ENCODE measurements at places on chromosomes 11 and 22. TPM values are rescaled to one million over a fixed set of nuclear protein-coding genes. Genes with fewer than 3 reads are reported as not detected.

Gene TBC1D22A
- total RNA-seq: 32.8 TPM

Gene BDNF
- total RNA-seq: 0.62 TPM

Gene TKFC
- total RNA-seq: 121 TPM

Gene ALDH3B1
- 5.3 TPM for total RNA-seq

Gene SCARF2
- 12.3 TPM for total RNA-seq

Gene GRK3
- total RNA-seq: 10.9 TPM

DNA sequence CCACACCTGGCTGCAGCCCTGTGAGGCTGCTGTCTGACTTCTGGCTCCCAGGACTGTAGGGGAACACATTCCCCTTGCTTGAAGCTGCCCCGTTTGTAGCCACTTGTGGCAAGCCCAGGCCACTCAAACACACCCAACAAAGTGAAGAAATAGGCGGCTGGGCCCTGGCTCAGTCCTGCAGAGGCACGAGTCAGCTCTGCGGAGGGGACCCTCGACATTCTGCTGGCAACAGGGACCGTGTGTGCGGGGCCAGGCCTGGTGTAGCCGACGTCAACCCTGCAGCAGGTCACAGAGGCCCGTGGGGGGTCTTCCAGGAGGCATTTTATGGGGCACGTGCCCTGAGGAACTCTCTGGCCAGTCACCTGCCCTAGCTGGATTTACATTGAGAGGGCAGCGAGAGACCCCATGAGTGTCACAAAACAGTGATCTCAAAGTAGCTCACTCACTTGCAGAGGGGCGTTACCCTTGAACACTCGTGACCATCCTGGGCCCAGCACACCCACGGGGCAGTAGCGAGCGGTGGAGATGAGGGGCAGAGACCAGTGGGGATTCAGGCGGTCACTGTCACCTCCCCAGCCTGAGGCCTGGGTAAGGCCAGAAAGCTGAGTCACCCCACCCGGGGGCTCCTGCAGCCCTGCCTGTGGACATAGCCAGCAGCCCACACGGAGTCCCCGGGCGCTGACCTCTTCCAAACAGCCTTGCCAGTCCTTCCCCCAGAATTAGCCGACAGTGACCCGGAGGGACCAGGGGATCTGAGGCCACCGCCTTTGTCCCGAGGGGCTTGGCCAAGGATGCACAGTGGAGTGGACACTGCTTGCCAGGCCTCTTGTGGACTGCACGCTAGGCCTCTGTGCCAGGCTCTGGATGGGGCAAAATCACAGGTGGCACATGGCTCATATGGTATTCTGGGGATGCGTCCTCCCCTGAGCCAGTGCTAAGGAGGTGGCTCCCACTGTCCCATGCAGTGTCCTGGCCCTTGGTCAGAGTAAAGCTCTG, 139.5 kb downstream of the CTTN start:
- H3K27me3 ChIP-seq: no peaks in the 10 kb centered on the region
- no peak overlapping the region for H3K27ac ChIP-seq
- H3K36me3 ChIP-seq: no peaks in the 10 kb centered on the region

- no peaks in the 10 kb centered on the region for H3K36me3 ChIP-seq
- no peak for DNase-seq
- H3K27ac ChIP-seq: no peak overlapping the region
- H3K4me3 ChIP-seq: no peak overlapping the region
- no peaks in the 10 kb centered on the region for H3K27me3 ChIP-seq
Observed at GRCh38 chr11:113448316-113448677, 26.9 kb downstream of the DRD2 start.

- peaks cover 16% of the 10 kb centered on the region for H3K4me1 ChIP-seq
- no peak overlapping the region for H3K4me3 ChIP-seq
- H3K36me3 ChIP-seq: no peaks in the 10 kb centered on the region
Observed at GRCh38 chr22:41288245-41288946, 2.4 kb upstream of the RANGAP1 start.

GRCh38 chr11:109378034-109378433, 44.0 kb upstream of the C11orf87 start:
- H3K36me3 ChIP-seq: no peaks in the 10 kb centered on the region
- peaks cover 4% of the 10 kb centered on the region for H3K4me1 ChIP-seq
- H3K27me3 ChIP-seq: no peaks in the 10 kb centered on the region

DNA sequence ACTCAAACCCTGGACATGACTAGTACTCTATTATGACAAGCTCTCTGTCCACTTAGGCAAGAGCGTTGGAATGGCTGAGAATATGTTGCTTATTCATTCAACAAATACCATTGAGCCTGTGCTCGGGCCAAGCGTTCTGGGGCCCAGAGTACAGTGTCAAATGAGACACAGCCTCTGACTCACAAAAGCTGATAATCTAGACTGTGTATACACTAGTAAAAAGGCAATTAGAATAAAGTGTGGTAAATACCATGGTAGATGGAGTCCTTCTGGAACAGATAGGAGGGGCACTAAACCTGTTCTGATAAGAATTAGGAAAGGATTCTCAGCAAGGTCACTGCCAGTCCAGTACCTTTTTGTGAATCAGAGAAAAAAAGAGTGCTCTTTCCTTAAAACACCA, 24.7 kb downstream of the KCNE3 start:
- no peak overlapping the region for H3K4me3 ChIP-seq
- no peaks in the 10 kb centered on the region for H3K27me3 ChIP-seq
- no peak overlapping the region for H3K27ac ChIP-seq
- no peaks in the 10 kb centered on the region for H3K4me1 ChIP-seq
- no peaks in the 10 kb centered on the region for H3K36me3 ChIP-seq
- DNase-seq: no peak

GRCh38 chr11:221998-222789, 13.9 kb downstream of the SIRT3 start:
- no peak overlapping the region for H3K27ac ChIP-seq
- no peaks in the 10 kb centered on the region for H3K4me1 ChIP-seq
- H3K27me3 ChIP-seq: no peaks in the 10 kb centered on the region
- no peaks in the 10 kb centered on the region for H3K36me3 ChIP-seq

DNA sequence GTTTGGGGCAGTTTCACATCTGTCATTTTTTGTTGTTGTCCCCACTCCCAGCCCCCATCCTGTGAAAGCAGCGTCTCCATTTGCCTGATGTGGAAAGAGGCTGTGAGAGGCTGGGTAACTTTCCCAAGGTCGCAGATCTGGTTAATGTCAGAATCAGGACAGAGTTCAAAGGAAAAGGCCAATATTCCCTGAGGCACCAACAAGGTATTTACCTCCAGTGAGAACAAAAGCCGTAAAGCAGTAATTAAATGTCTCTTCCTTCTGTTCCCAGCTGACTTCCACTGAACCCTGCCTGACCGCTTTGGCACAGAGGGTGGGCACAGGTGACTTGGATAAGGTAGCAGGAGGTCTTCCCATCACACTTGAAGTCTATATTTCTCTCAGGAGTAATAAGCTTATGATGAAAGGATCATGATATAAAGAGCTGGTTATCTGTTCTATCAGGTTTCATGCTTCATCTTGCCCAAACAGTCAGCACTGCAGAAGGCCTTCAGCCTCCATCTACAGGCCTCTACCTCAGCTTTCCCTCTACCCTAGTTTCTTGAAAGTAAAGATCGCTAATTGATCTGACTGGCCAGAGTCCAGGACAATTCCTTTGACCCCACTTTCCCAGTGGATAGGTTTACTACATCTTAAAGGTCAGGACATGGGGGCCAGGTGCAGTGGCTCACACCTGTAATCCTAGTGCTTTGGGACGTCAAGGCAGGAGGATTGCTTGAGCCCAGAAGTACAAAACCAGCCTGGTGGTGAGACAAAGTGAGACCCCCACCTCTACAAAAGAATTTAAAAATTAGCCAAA, 9.4 kb downstream of the C11orf91 start:
- H3K27me3 ChIP-seq: no peaks in the 10 kb centered on the region
- peak overlapping the region; percentile 44 for H3K27ac ChIP-seq
- DNase-seq: no peak
- H3K4me3 ChIP-seq: no peak overlapping the region
- H3K4me1 ChIP-seq: peaks cover 18% of the 10 kb centered on the region

GRCh38 chr22:22062306-22062793, 79.8 kb upstream of the TOP3B start:
- no peak overlapping the region for H3K27ac ChIP-seq
- H3K27me3 ChIP-seq: no peaks in the 10 kb centered on the region
- no peak for DNase-seq
- H3K36me3 ChIP-seq: no peaks in the 10 kb centered on the region

DNA sequence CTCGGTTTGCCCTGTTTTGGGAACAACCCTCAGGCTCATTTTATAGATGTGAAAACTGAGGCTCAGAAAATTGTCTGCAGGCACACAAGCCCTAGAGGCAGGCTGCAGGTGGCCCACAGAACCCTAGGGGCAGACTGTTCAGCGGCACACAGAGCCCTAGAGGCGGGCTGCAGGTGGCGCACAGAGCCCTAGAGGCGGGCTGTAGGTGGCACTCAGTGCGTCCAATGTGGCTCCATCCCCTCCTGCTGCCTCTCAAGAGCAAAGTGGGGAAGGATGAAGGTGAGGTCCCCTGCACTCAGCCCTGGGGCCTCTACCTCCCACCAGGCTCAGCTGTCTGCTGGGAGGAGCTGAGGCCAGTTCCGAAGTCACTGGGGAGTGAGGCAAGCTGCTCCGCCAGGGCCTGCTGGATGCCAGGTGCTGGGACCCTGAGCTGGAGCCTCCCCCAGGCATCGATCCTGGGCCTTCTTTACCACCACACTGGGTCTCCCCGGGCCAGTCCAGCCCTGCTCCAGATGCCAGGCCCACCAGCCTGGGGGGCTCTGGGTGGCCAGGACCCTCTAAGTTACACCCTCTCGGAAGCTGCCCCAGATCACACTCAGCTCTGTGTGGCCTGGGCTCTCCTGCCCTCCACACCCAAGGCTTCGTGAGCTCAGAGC, 2.3 kb downstream of the ACY3 start:
- H3K36me3 ChIP-seq: no peaks in the 10 kb centered on the region
- H3K4me1 ChIP-seq: no peaks in the 10 kb centered on the region
- DNase-seq: no peak
- H3K27ac ChIP-seq: no peak overlapping the region
- no peaks in the 10 kb centered on the region for H3K27me3 ChIP-seq

DNA sequence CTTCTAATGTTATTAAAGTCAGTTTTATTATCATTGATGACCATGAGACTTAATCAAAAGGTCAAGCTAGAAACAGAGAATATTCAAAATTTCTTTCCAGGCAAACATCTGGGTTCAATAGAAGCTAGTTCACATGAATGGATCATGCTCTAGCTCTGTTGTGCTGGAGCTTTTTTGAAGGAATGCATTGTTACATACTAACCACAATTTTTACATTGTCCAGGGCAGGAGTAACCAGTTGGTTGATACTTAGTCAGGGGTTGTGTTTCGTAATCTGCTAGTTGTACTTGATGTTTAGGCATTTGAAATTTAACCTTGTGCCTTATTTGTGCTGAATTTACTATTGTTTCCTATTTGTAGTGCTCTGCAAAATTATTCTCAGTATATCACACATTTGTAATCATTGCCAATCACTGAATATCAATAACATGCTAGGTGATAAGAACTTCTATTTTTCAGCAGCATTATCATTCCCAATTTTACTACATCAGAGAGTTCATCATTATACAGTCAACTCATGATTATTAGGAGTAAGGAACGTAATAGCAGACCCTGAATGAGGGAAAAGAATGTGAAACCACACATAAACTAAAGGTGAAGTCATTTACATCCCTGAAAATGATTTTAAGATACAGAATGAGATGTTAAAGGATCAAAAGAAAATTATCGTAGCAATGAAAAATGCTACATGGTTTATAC, 23.2 kb downstream of the NF2 start:
- H3K4me1 ChIP-seq: peaks cover 9% of the 10 kb centered on the region
- H3K36me3 ChIP-seq: no peaks in the 10 kb centered on the region
- no peak for DNase-seq
- no peak overlapping the region for H3K27ac ChIP-seq
- no peaks in the 10 kb centered on the region for H3K27me3 ChIP-seq

- DNase-seq: no peak
- peaks cover 8% of the 10 kb centered on the region for H3K4me1 ChIP-seq
Observed at GRCh38 chr11:70423523-70424505, 25.5 kb downstream of the CTTN start.

DNA sequence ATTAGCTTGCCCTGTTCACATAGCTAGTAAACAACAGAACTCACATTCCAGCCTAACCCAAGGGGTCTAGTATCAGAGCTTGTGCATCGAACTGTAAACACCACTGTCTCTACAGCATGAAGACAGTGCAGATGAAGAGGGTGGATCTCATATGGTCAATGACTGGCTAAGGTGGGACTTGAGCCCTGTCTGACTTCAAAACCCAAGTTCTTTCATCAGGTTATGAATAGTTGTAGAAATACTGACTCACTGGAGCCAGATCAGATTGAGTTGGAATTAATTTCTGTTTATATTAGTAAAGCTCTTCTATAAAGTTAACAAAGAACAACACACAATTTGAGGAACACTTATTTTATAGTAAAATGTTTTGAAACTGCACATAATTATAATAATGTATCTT, 161.7 kb upstream of the ARHGAP20 start:
- DNase-seq: no peak
- H3K4me3 ChIP-seq: no peak overlapping the region
- H3K27ac ChIP-seq: no peak overlapping the region
- H3K36me3 ChIP-seq: no peaks in the 10 kb centered on the region
- H3K27me3 ChIP-seq: no peaks in the 10 kb centered on the region

DNA sequence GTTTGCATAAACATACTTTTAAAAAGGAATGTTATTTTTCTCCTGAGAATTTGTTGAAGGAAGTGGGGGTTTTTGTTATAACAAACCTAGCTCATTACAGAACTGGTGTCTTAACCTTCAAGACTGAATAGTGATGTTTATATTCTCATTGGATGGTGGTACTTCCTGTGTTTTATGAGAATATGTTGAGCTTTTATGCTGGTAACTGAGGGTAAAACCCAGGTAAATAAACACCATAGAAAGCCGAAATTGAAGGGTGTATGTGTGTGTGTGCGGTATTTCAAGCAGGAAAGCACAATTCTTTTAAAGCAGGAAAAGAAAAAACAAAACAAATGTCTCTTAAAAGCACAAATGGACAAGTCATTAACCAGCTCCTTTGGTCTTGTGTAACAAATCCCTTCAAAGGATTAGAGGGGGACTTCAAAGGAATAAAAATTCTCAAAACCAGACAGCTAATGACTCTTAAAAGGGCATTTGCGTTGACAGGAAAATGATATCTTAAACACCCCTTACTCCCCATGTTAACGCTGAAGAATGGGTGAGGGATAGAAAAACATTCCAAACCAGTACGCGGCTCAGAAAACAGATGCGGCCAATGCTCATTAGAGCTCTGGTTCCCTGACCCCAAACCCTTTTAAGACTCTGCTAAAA, 23.8 kb downstream of the LMO2 start:
- no peaks in the 10 kb centered on the region for H3K36me3 ChIP-seq
- no peak for DNase-seq
- peak overlapping the region; percentile 4 for H3K27ac ChIP-seq
- H3K4me3 ChIP-seq: peak overlapping the region; percentile 65
- no peaks in the 10 kb centered on the region for H3K4me1 ChIP-seq

- H3K4me3 ChIP-seq: no peak overlapping the region
- H3K4me1 ChIP-seq: peaks cover 26% of the 10 kb centered on the region
- no peaks in the 10 kb centered on the region for H3K27me3 ChIP-seq
- DNase-seq: peak; percentile 73
- H3K36me3 ChIP-seq: no peaks in the 10 kb centered on the region
Observed at GRCh38 chr22:24466716-24467328, 28.3 kb upstream of the UPB1 start.
